ENCODE measurements at places on chromosomes 4 and X. TPM values are rescaled to one million over a fixed set of nuclear protein-coding genes. Genes with fewer than 3 reads are reported as not detected.

POU3F4 gene
- total RNA-seq = not detected

TEX13D gene
- total RNA-seq = not detected

GIMD1 gene
- total RNA-seq = not detected

SOWAHD gene
- total RNA-seq = not detected

CT45A2 gene
- total RNA-seq = not detected

FAM184B gene
- total RNA-seq = not detected

BEND2 gene
- not detected for total RNA-seq

SLC9B1 gene
- total RNA-seq = 0.59 TPM

RAB40A gene
- 0.88 TPM for total RNA-seq

NDP gene
- total RNA-seq = 7.6 TPM

CXorf49 gene
- not detected for total RNA-seq

MAP7D2 gene
- 0.88 TPM for total RNA-seq

MSX1 gene
- total RNA-seq = 19.7 TPM

HHIP gene
- 1.5 TPM for total RNA-seq

MAGEE2 gene
- total RNA-seq = not detected

ZNF827 gene
- total RNA-seq = 2.9 TPM

RP2 gene
- 33.0 TPM for total RNA-seq

DNA sequence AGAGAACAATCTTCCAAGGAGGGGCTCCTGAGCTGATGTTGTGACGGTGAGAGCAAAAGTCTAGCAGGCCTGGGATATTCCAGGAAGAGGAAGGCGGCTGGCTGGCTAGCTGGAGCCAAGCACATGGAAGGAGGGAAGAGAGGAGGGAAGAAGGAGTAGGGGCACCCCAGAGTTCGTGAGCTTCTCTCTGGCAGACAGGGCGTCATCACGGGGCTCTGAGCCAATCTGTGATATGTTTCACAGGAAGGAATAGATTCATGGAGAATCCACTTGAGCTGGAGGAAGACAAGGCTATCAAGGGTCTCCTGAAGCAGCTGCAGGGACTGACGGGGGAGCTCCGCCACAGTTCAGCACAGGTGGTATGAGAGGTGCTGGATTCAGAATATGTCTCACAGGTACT lies 73.6 kb downstream of the DHRSX start:
- DNase-seq = no peak
- H3K4me1 ChIP-seq = no peaks in the 10 kb centered on the region
- H3K27me3 ChIP-seq = no peaks in the 10 kb centered on the region
- H3K4me3 ChIP-seq = no peak overlapping the region
- no peaks in the 10 kb centered on the region for H3K36me3 ChIP-seq

GRCh38 chr4:170853422-170854021 lies 763.8 kb upstream of the AADAT start:
- no peak overlapping the region for H3K27ac ChIP-seq
- H3K36me3 ChIP-seq = no peaks in the 10 kb centered on the region

DNA sequence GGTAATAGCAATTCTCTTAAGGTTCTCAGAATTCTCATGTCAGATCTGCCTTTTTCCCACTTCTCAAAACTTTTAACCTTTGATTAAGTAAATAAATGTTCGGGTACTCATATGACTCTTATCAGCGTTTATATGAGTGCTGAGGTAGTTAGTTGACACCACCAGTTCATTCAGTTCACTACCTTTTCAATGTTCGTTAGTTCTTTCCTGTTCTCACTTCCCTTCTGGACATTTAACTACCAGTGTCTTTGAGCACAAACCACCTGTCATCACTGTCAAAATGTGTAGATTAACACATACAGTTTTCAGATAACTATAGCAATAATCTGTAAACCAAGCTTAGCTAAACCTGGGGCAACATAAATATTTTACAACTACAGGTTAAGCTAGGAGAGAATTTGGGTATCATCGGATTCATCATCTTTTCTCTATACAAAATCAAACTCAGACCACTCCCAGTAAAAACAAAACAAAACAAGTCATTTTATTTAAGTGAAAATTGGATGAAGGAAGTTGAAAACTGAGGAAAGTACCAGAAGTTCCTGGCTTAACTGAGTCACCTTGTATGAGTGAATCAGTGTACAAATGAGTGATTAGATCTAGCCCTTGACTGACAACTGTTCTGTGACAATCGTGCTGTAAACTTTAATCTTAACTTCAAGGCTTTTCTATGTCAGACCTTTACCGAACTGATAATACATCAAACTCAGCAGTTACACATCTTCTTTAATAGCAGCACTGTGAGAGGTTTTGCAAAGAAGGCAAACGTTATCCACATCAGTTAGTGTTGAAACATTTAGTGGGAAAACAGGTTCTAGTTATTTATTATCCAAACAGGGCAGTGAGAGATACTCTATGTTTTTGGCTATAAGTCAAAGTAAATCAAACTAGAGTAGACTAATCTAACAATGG lies 41.9 kb downstream of the ARHGEF38 start:
- H3K27ac ChIP-seq = no peak overlapping the region
- DNase-seq = no peak
- no peak overlapping the region for H3K4me3 ChIP-seq
- H3K4me1 ChIP-seq = no peaks in the 10 kb centered on the region

- no peaks in the 10 kb centered on the region for H3K27me3 ChIP-seq
- no peaks in the 10 kb centered on the region for H3K4me1 ChIP-seq
- DNase-seq = no peak
- no peaks in the 10 kb centered on the region for H3K36me3 ChIP-seq
- H3K4me3 ChIP-seq = no peak overlapping the region
Observed at GRCh38 chr4:19486400-19486799, 765.3 kb upstream of the SLIT2 start.

GRCh38 chrX:134459683-134460004 lies 321 bp upstream of the HPRT1 start:
- peak overlapping the region; percentile 37 for H3K27ac ChIP-seq
- no peaks in the 10 kb centered on the region for H3K4me1 ChIP-seq
- H3K36me3 ChIP-seq = no peaks in the 10 kb centered on the region
- DNase-seq = no peak
- H3K27me3 ChIP-seq = no peaks in the 10 kb centered on the region

DNA sequence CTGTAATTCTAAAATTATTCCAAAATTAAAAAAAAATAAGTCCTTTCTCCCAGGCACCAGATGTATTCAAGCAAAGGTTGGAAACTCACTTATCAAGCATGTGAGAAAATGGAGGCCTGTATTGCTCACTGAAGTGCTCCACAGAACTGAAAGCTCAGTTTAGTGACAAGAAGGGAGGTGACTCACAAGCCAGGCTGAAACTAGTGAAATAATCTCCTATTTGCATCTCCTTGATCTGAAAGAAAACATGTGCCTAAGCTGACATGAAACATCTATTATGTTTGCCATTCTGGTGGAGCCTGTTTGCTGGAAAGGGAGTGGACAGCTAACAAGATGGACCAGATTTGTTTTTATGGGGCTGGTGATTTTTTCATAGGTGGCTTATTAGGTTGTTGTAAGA lies 54.0 kb upstream of the AMELX start:
- H3K4me3 ChIP-seq = no peak overlapping the region
- no peak overlapping the region for H3K27ac ChIP-seq
- H3K4me1 ChIP-seq = no peaks in the 10 kb centered on the region
- no peaks in the 10 kb centered on the region for H3K27me3 ChIP-seq
- no peak for DNase-seq

DNA sequence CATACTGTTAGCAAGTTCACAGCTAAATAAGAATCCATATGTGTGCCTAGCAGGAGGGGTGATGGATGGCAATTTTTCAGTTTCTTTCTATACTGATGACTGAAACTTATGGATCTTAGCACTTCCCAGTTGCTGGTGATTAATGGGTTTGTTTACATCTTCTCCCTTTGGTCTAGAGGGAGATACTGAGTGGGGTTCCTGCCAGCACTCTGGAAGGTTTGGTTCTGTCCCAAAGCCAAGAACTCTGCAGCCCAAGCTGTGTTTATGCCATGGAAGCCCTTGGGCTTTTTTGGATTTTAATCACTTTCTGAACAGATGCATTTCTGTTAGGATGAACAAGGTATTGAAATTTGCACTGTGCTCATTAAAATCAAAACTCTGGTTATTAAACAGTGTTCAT lies 43.5 kb downstream of the DDIT4L start:
- no peak overlapping the region for H3K4me3 ChIP-seq
- DNase-seq = no peak
- H3K36me3 ChIP-seq = no peaks in the 10 kb centered on the region
- H3K27me3 ChIP-seq = no peaks in the 10 kb centered on the region

DNA sequence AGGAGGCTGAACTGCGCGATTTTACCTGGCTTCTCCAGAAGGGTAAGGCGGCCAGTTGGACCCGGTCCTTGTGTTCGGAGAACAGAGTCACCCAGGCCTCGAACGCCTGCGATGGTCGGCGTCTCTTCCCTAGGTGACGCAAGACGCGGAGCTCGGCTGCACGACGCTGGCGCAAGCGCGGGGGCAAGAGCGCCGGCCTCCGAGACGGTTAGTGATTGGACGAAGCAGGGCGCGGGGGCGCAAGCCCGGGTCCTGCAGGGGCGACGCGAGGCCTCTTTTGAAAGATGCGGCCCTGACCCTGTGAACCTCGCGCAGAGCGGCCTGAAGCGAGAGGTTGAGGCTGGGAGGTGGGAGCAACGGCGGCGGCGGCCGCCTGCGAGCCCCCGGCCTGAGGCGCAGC lies 428 bp downstream of the ADAD1 start:
- H3K27me3 ChIP-seq = no peaks in the 10 kb centered on the region
- H3K4me1 ChIP-seq = no peaks in the 10 kb centered on the region
- no peak for DNase-seq
- H3K36me3 ChIP-seq = no peaks in the 10 kb centered on the region
- H3K4me3 ChIP-seq = no peak overlapping the region
- H3K27ac ChIP-seq = no peak overlapping the region

- H3K27ac ChIP-seq = no peak overlapping the region
- H3K4me1 ChIP-seq = no peaks in the 10 kb centered on the region
- no peaks in the 10 kb centered on the region for H3K27me3 ChIP-seq
Observed at GRCh38 chr4:3250956-3251690, 2.2 kb downstream of the MSANTD1 start.

DNA sequence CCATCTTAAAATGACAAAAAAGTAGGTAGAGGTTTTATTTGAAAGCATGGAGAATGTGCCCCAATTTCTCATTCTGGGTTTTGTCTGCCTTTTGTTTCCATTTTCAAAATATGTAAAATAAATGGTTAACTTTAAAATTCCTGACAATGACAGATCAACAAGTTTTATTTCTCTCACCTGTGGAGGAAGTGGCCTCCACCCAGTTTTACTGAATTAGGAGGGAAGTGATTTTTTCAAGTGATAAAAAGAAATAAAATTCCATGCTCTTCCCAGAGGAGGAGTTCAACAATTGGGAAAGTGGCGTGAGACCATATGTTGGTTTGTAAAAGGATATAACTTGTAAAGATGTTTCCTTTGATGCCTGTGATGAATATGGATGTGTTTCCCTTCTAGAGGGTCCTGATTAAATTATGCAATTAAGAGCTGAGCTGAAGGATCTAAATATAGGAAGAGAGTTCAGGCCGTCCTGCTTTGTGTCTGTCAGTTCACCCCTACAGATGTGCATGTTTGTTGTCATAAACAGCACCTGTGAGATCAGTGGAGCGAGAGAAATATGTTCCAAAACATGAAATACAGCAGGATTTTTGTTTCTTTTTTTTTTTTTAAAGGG lies 19.5 kb downstream of the SMAD1 start:
- peak overlapping the region; percentile 99 for H3K27ac ChIP-seq
- DNase-seq = no peak
- H3K4me3 ChIP-seq = no peak overlapping the region

GRCh38 chr4:185800266-185800945 lies 11.6 kb downstream of the SORBS2 start:
- no peak overlapping the region for H3K27ac ChIP-seq
- H3K27me3 ChIP-seq = no peaks in the 10 kb centered on the region
- no peaks in the 10 kb centered on the region for H3K4me1 ChIP-seq
- no peaks in the 10 kb centered on the region for H3K36me3 ChIP-seq

- peak overlapping the region; percentile 68 for H3K27ac ChIP-seq
- no peaks in the 10 kb centered on the region for H3K36me3 ChIP-seq
- no peaks in the 10 kb centered on the region for H3K4me1 ChIP-seq
- DNase-seq = peak; percentile 79
- H3K4me3 ChIP-seq = no peak overlapping the region
Observed at GRCh38 chrX:16839852-16840460, 30.2 kb downstream of the RBBP7 start.

- H3K36me3 ChIP-seq = no peaks in the 10 kb centered on the region
- no peak overlapping the region for H3K4me3 ChIP-seq
- DNase-seq = no peak
- H3K27me3 ChIP-seq = no peaks in the 10 kb centered on the region
- H3K27ac ChIP-seq = no peak overlapping the region
Observed at GRCh38 chr4:159191989-159192388, 89.1 kb downstream of the RAPGEF2 start.

DNA sequence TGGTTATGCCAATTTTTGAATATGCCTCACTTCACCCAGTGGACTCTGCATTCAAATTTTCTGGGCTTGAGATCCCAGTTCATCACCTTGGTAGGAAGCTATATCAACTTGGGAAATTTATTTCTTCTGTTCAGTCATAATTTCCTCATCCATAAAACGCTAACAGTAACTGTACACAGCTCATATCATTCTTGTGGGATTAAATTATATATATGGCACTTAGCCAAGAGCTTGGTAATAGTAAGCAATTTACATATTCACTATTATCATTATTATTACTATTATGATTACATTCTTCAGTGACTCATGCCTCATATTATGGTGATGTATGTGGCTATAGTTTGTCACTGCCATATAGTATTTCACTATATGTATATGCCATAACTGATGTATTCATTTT lies 177.6 kb downstream of the CPE start:
- H3K27ac ChIP-seq = no peak overlapping the region
- H3K4me1 ChIP-seq = no peaks in the 10 kb centered on the region
- DNase-seq = no peak
- no peak overlapping the region for H3K4me3 ChIP-seq
- H3K36me3 ChIP-seq = no peaks in the 10 kb centered on the region

- H3K4me1 ChIP-seq = no peaks in the 10 kb centered on the region
- no peak overlapping the region for H3K27ac ChIP-seq
- H3K4me3 ChIP-seq = no peak overlapping the region
- no peaks in the 10 kb centered on the region for H3K36me3 ChIP-seq
- H3K27me3 ChIP-seq = no peaks in the 10 kb centered on the region
Observed at GRCh38 chr4:1962980-1963379, 45.8 kb downstream of the NELFA start.

All from uterus (tissue), 4 donors.